ENCODE measurements at places on chromosomes 7 and 10.

DNA sequence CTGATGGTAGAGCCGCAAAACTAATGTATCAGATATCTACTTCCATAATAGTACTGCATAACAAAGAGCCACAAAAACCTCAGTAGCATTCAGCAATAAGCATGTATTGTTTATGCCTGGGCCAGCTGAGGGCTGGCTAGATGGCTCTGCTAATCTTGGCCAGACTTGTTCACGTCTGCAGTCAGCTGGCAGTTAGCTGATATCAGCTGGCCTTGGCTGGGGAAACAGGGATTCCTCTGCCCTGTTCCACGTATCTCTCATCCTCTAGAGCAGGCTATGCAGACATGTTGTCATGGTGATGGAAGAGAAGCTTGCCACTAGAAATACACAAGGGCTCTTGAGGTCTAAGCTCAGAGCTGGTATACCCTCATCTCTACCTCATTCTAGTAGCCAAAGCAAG, 62.9 kb downstream of the GRM8 start:
- no peak for DNase-seq

- no peak for DNase-seq
Observed at GRCh38 chr10:28496017-28496416, 36.9 kb upstream of the WAC start.

DNA sequence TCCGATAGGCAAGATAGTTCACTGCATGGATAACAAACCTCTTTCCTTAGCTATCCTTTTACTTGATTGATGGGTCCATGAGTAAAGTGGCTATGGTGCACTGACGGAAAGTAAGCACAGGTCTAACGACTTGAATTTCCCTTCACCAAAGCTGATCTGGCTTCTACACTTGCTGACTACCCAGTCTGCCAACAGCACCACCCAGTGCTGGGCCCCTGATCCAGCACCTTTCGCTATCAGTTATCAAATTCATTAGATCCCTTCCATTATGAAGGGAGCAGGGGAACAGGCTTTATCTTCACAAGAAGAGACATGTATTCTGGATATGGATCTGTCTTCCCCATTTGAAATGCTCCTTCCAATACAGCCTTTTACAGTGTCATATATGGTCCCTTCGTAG, 855.9 kb downstream of the GRID1 start:
- DNase-seq = no peak

- DNase-seq = no peak
Observed at GRCh38 chr7:84022684-84023308, 171.8 kb downstream of the SEMA3A start.

DNA sequence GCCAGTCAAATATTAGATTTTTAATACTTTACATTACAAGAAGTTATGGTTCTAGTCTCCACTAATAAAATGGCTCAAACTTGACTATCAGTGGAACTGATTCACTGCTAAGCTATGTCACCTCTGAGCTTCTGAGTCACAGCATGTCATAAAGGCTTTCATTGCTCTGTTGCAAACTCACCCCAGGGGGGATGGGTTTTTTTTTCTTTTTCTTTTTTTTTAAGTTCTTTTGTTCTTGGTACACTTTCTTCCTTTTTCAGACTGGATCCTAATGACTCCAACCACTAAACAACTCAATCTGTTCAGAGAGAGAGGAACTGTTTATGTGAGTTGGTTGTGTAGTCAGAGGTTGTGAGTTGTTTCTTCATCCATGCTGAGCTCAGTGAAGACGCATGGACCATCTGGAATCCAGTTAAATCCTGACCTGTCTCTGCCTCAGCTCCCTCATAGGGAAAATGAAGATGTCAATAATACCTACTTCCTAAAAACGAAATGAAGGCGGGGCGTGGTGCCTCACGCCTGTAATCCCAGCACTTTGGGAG, 11.0 kb downstream of the MYOF start:
- no peak for DNase-seq

DNA sequence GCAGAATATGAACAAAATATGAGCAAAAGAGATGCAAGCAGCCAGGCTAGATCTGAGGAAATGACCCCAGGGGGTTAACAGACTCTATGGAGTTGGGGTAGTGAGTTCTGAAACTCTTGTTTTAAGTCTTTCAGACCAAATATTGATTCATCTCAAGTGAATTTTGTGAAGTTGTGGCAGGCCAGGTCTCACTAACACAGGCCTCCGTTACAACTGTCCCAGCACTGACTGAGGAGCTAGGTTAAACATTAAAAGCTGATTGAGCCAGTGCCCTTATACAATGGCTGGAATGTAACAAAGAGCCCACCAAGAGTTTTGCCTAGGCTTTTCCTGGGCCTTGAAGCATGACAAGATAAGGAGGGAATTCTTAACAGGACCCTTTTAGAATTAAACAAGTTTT, 192.3 kb upstream of the STK17A start:
- no peak for DNase-seq

DNA sequence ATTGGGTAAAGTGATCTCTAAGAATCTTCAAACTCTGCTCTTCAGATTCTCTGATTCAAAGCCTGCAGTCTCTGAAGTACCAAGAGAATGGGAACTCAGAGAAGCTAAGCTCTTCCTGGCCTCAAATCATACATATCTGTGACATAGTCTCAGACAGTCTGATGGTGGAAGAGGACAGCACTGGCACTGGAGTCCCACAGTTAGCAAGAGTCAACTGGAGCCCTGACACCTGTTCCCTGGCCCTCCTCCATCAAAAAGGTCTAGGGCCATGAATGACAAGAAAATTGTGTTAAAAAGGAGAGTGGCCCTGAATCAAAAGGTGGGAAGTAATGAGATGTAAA, 37.7 kb downstream of the PRSS2 start:
- no peak for DNase-seq

DNA sequence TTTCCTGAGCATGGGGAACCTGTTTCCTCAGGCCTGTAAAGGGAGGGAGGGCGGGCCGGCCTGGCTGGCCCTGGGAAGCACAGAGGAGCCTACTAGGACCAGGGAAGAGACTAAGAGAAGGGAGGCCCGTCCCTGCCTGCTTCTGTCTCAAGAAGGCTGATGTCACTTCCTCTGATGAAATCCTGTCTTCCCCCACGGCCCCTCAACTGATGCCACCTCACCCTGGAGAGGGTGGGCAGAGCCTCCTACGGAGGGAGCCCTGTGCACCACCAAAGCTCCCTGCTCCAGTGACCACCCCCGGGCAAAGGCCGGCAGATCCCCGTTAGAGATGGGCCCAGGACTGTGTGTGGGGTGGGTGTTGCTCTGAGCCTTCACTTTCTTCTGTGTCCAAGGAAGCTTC, 1.0 kb upstream of the PILRA start:
- no peak for DNase-seq

DNA sequence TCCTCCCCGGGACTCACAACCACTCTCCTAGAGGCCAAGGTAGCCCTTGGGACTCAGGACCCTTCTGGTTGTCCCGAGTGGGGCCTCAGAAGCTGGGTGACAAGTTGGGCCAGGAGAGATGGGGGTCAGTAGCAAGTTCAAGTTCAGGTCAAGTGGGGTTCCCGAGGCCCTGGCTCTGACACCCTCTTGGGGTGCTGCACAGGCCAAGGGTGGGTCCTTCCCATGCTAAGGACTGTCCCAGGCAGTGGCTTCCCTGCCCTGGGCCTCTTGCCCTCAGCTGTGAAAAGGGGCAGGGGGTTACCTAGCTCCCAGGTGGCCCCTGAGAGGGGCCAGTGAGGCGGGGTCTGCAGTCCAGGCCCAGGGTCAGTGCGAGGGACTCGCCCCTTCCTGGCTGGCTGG, 115.4 kb upstream of the TNRC18 start:
- DNase-seq = no peak

DNA sequence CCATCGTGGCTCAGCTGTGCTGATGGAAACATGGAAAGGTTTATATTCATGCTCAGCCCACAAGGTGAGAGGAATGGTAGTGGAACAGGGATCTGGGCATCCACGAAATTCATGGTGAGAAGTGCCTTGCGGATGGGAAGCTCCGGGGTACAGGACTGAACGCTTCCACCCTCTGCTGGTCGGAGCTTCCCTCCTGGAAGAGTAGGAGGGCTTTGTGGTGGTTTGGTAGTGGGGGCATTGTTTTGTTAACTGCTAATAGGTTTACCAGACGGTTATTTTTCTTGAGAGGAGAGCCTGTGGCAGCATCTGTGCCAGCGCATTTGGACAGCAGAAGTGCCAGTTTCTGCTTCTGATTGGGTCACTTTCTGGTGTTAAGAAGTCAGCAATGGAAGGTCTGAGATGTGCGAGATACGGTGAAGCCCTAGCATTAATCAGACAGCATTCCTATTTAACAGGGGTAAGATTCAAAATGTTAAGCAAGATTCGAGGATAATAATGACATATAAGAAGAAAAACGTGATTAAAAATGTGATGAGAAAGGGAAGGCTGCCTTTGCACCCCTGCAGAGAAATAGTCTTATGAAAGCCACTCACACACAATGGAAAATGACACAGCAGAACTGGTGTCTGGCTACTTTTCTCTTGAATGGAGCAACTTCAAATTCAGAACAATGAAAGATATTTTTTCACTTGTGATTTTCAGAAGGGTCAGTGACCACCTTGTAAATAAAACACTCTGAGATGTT, 17.7 kb downstream of the ABCA13 start:
- DNase-seq = no peak

DNA sequence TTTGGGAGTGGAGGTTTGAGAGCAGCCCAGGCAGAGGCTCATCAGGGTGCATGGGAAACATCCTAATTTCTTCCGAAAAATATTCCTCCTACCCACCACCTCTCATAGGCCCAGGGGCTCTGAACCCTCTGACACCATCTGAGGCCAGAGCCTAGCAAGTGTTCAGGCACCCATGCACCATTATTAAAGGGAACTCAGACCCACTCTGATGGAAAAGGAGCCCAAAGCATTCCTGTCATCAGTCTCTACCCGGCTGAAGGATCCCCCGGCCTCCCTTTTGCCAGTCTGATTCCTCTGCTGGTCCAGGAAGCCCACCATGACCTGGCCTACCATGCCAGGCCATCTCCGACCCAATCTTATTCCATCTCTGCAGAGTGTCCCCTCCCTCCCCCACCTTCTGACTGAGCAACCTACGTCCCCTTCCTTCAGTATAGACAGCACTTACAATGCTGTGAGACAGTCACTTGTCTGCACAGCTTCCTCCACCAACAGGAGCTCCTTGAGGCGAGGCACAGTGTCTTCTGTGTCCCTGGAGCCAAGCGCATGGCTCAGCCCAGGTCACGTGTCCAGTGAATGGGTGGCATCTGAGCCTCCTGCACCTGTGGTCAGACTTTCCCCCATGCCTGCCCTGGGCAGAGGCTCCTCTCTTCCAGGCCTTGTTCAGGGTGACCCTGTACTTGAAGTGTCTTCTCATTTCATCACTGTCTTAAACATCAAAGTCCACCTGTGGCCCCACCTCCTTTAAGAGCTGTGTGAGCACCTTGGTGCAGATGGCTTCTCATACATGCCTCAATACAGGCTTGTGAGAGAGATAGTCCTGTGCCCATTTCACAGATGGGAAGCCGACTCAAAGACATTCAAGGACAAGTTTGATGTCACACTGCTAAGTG, 889 bp upstream of the GPR15LG start:
- DNase-seq = no peak

GRCh38 chr10:89916468-89917215, 215.3 kb downstream of the KIF20B start:
- DNase-seq = no peak

GRCh38 chr10:89035461-89035860, 44.9 kb downstream of the FAS start:
- DNase-seq = no peak

GRCh38 chr10:12539350-12540164, 190.2 kb downstream of the CAMK1D start:
- no peak for DNase-seq

- DNase-seq = no peak
Observed at GRCh38 chr10:50937230-50937907, 51.9 kb upstream of the A1CF start.

DNA sequence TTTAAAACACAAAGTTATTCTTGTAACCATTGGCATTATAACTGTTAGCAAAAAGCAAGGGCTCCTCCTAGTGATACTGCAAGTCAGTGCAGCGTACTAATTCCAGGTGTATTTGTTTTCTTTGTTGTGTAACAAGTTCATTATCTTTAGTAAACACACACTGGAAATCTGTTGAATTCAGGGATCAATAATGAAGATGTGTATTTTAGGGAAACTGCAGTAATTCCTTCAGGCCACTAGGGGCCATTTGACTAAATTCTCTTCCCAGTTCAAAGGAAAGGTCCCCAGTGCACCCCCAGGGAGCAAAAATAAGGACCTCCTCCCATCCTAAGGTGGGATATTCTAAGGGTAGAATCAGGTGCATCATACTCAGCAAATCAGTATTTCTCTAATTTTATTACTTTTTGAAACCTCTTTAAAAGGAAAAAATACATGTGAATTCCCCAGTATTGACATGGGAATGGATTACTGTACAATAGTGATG, 158.6 kb upstream of the LYZL1 start:
- no peak for DNase-seq

- no peak for DNase-seq
Observed at GRCh38 chr10:113030453-113030852, 80.4 kb downstream of the TCF7L2 start.

- peak; percentile 65 for DNase-seq
Observed at GRCh38 chr10:127117125-127117524, 79.3 kb downstream of the INSYN2A start.

DNA sequence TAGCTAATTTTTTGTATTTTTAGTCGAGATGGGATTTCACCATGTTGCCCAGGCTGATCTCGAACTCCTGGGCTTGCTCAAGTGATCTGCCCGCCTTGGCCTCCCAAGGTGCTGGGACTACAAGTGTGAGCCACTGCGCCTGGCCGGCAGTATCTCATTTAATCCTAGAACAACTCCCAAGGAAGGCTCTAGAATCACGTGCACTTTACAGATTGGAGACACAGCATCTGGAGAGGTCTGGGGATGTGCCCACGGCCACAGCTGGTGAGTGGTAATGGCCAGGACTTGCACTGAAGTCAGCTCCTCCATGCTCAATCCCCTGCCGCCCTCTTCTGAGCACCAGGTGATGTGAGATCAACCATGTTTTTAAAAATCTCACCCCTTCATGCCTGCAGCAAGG, 43.1 kb downstream of the CARD11 start:
- DNase-seq = no peak

DNA sequence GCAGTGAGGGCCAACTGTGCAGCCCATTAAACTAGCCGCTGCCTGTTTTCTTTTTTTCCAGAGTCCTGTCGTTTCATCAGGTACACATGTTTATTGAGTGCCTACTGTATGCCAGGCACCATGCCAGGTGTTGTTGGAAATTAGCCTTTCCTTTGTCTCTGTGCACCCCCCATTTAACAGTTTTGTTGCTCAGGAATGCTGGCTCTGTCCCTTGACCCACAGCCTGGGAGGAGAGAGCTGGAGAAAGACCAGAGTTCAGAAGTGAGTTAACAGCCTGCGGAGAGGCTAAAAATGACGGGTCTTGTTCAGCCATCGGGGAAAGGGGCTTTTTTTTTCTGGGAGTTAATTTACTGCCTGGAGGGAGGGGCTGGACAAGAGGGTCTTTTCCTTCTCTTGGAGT, 1.3 kb downstream of the LRMDA start:
- DNase-seq = no peak

GRCh38 chr10:52409928-52410327, 95.8 kb downstream of the DKK1 start:
- no peak for DNase-seq

All from neuronal stem cell (in vitro differentiated cells).